ENCODE measurements at places on chromosomes 6 and 20. TPM values are rescaled to one million over a fixed set of nuclear protein-coding genes. Genes with fewer than 3 reads are reported as not detected.

DNA sequence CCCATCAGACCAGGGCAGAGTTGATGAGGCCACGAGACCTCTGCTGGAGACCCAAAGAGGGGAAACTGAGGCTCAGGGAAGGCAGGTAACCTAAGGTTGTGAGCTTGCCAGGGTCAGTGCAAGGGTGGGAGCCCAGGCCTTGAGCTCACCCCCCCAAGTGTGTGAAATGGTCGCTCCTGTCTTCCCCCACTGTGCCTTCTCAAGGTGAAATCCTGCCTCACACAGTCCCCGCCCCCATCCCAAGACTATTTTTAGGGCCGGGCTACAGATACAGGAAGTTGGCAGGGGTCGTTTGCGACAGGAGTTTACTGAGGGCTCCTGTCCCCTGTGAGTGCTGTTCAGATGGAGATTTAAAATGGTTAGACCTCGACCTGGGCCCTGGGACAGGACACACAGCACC is 18.7 kb upstream of the GATA5 start:
- peaks cover 12% of the 10 kb centered on the region for H3K4me1 ChIP-seq
- H3K27ac ChIP-seq: no peak overlapping the region
- no peak for DNase-seq
- H3K4me3 ChIP-seq: no peak overlapping the region
- H3K27me3 ChIP-seq: no peaks in the 10 kb centered on the region
- H3K36me3 ChIP-seq: no peaks in the 10 kb centered on the region

DNA sequence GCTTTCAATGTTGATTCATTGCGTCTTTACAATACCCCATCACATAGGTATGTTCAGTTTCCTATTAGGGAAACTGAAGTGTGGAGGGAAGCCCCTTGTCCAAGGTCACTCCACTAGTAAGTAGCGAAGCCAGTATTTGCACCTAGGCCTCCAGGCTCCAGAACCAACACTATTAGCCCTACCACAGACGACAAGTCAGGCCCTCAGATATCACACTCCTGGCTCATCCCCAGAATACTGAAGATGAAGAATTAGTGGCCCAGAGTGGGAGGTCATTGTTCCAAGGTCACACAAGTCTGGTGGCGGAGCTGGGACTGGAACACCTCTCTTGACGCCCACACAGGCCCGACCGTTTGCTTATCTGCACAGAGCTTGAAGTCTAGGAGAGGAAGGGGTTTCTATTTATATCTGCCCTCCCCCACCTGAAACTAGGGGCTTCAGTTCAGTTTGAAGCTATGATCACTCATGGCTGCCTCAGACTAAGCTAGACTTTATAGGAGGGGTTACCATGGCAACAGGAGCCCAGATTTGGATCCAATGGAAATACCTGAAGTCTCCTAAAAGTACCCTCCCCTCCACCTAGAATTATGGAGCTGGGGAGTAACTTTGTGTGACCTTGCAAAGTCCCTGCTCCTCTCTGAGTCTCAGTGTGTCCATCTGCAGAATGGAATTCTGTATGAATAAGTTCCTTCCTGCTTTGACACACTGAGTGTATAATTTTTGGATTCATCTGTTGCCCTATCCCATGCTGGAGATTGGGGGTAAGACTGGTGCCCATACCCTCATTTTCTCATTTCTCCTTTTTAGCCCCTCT is 2.2 kb downstream of the SNTA1 start:
- no peak overlapping the region for H3K27ac ChIP-seq
- no peaks in the 10 kb centered on the region for H3K36me3 ChIP-seq
- no peaks in the 10 kb centered on the region for H3K27me3 ChIP-seq
- peaks cover 5% of the 10 kb centered on the region for H3K4me1 ChIP-seq

DNA sequence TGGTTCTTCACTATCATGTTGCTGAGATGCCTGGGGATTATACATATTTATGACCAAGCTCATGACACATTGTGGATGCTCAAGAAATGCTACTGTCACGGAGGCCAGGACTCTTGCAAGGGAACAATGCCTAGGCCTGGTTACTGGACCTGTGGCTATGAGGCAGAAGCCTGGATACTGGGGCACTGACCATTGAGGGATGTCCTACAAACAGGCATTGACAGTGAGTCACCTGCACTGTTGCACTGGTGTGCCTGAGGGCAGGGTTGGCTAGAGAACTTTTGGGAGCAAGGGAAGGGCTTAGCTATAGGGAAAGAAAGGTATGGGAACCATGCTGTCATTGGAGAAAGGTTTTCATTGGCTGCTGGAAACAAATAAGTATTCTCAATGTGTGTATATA is 313.1 kb upstream of the SUPT3H start:
- no peaks in the 10 kb centered on the region for H3K27me3 ChIP-seq
- DNase-seq: peak; percentile 71
- H3K36me3 ChIP-seq: no peaks in the 10 kb centered on the region
- no peak overlapping the region for H3K27ac ChIP-seq
- no peak overlapping the region for H3K4me3 ChIP-seq

DNA sequence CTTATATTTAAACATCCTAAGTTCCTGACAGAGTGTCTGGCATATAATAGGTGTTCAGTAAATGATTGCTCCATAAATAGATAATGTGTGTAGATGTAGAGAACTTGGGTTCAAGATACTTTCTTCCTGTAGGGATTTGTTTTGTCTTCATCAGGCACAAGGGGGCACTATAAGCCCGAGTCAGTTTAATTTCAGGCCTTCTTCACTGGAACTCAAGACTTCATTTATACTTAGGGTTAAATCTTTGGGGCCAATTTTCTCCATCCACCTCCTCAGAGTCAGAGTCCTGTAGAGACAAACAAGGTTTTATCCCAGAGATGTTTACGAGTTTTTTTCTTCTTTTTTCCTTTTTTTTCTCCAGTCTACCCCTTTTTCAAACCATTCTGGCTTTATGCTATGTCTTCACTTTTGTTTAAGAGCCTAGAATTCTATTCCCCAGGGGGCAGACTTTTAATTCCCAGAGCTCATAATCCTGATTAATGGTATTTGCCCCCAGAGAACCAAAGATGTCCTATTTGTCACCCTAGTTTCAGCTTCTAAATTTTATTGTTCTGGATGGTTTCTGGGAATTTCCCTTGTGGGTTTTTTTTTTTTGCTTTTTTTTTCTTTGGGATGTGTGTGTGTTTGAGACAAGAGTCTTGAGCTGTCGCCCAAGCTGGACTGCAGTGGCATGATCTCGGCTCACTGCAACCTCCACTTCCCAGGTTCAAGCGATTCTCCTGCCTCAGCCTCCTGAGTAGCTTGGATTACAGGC is 88.4 kb downstream of the HFE start:
- H3K4me1 ChIP-seq: no peaks in the 10 kb centered on the region
- no peak overlapping the region for H3K27ac ChIP-seq
- DNase-seq: peak; percentile 71
- H3K36me3 ChIP-seq: no peaks in the 10 kb centered on the region
- no peak overlapping the region for H3K4me3 ChIP-seq

DNA sequence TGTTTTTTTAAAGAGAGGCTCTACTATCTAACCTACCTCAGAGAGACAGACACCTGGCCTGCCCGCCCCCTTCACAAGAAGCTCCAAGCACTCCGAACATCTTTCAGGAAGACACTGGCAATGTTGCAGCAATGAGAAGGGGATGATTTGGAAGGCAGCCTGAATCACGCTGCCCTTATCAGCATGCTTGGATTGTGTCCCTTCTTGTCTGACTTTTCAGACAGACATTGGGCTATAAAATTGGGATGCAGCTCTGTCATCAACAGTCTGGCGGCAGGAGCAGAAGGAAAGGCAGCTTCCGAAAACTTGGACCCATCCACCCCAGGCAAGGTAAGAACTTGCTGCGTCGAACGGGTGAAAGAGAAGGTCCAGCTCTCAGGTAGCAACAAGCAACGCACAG is 56.0 kb downstream of the CDK5RAP1 start:
- no peak overlapping the region for H3K4me3 ChIP-seq
- H3K27me3 ChIP-seq: no peaks in the 10 kb centered on the region
- no peaks in the 10 kb centered on the region for H3K36me3 ChIP-seq
- no peak for DNase-seq
- no peaks in the 10 kb centered on the region for H3K4me1 ChIP-seq

GRCh38 chr6:105301072-105301503 is 101.8 kb downstream of the PREP start:
- peaks cover 10% of the 10 kb centered on the region for H3K4me1 ChIP-seq
- no peak for DNase-seq
- H3K36me3 ChIP-seq: no peaks in the 10 kb centered on the region
- H3K4me3 ChIP-seq: no peak overlapping the region

DNA sequence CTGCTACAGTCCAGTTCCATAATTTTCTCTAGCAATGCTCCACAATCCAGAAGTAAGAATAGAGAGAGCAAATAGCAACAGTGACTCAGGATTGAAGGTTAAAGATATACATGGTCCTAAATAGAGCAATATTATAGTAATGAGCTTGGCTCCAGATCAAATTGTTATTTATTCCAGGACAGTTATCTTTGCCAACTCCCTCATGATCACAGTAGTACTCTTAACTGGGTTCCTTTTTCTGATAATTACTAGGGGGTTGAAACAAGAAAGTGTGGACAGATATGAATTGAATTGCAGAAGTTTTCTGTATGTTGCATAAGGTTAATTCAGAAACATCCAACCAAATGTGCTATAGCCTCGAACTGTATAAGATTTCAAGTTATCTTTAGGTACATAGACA is 11.9 kb downstream of the FAM184A start:
- H3K4me1 ChIP-seq: no peaks in the 10 kb centered on the region
- H3K36me3 ChIP-seq: no peaks in the 10 kb centered on the region

GRCh38 chr20:37542281-37542680 is 14.6 kb upstream of the BLCAP start:
- no peaks in the 10 kb centered on the region for H3K36me3 ChIP-seq
- H3K27ac ChIP-seq: peak overlapping the region; percentile 97
- H3K4me1 ChIP-seq: peaks cover 80% of the 10 kb centered on the region
- H3K4me3 ChIP-seq: peak overlapping the region; percentile 30
- H3K27me3 ChIP-seq: no peaks in the 10 kb centered on the region

GRCh38 chr6:155706341-155706740 is 250.7 kb upstream of the NOX3 start:
- H3K27ac ChIP-seq: no peak overlapping the region
- no peaks in the 10 kb centered on the region for H3K36me3 ChIP-seq
- no peak overlapping the region for H3K4me3 ChIP-seq
- no peaks in the 10 kb centered on the region for H3K27me3 ChIP-seq

- no peak overlapping the region for H3K4me3 ChIP-seq
- DNase-seq: no peak
- 0 out of 2 replicates have a peak, but pooled peaks cover 9% of the 10 kb centered on the region for H3K4me1 ChIP-seq
- no peaks in the 10 kb centered on the region for H3K36me3 ChIP-seq
These were observed 76.2 kb upstream of the RPS6KA2 start for GRCh38 chr6:166703149-166703710.

GRCh38 chr20:10315138-10315537 is 96.5 kb downstream of the SNAP25 start:
- no peak for DNase-seq
- H3K27ac ChIP-seq: no peak overlapping the region
- peaks cover 27% of the 10 kb centered on the region for H3K27me3 ChIP-seq
- H3K36me3 ChIP-seq: no peaks in the 10 kb centered on the region

GRCh38 chr6:11729076-11729475 is 49.5 kb downstream of the ADTRP start:
- no peaks in the 10 kb centered on the region for H3K4me1 ChIP-seq
- H3K27me3 ChIP-seq: no peaks in the 10 kb centered on the region
- H3K27ac ChIP-seq: no peak overlapping the region
- no peak overlapping the region for H3K4me3 ChIP-seq

Gene SGK2
- total RNA-seq: 6.6 TPM

Gene SNAI1
- total RNA-seq: 5.4 TPM

Gene XRN2
- 71.5 TPM for total RNA-seq

Gene EPPIN
- not detected for total RNA-seq

Gene CST7
- total RNA-seq: not detected

Gene HLA-DOB
- 0.29 TPM for total RNA-seq

Measured in PC-3 (cell line).